ENCODE measurements at places on chromosomes 7 and 10. TPM values are rescaled to one million over a fixed set of nuclear protein-coding genes. Genes with fewer than 3 reads are reported as not detected.

- H3K4me3 ChIP-seq: no peak overlapping the region
- H3K36me3 ChIP-seq: peaks cover 25% of the 10 kb centered on the region
- H3K27me3 ChIP-seq: no peaks in the 10 kb centered on the region
- DNase-seq: no peak
Observed at GRCh38 chr7:86863452-86863851, 196.0 kb downstream of the ELAPOR2 start.

DNA sequence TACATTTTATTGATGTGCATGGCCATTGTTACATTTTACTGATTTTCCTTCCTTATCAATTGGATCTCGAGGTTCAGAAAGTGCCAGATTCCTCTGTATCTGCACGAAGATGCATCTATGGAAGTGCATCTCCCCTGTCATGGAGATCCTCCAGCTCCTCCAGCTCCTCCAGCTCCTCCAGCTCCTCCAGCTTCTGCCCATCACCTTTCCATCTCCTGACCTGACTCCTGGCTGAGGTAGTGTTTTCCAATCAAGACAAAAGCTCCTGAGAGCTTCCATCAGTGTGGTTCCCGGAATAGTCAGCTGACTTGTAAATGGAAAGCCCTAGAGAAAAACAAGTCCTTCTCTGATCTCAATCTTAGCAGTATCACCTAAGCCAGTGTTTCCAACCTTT lies 90.8 kb upstream of the KLF6 start:
- no peak overlapping the region for H3K4me3 ChIP-seq
- peaks cover 4% of the 10 kb centered on the region for H3K4me1 ChIP-seq
- H3K27me3 ChIP-seq: no peaks in the 10 kb centered on the region
- H3K27ac ChIP-seq: no peak overlapping the region

GRCh38 chr7:100221231-100221718 lies 1.5 kb downstream of the PVRIG start:
- no peak overlapping the region for H3K4me3 ChIP-seq
- DNase-seq: no peak
- H3K27ac ChIP-seq: no peak overlapping the region
- no peaks in the 10 kb centered on the region for H3K27me3 ChIP-seq
- peaks cover 30% of the 10 kb centered on the region for H3K36me3 ChIP-seq
- H3K4me1 ChIP-seq: no peaks in the 10 kb centered on the region

GRCh38 chr7:26535483-26536007 lies 243.9 kb downstream of the SNX10 start:
- H3K27ac ChIP-seq: no peak overlapping the region
- no peak for DNase-seq
- no peak overlapping the region for H3K4me3 ChIP-seq
- H3K27me3 ChIP-seq: no peaks in the 10 kb centered on the region
- peaks cover 3% of the 10 kb centered on the region for H3K4me1 ChIP-seq

DNA sequence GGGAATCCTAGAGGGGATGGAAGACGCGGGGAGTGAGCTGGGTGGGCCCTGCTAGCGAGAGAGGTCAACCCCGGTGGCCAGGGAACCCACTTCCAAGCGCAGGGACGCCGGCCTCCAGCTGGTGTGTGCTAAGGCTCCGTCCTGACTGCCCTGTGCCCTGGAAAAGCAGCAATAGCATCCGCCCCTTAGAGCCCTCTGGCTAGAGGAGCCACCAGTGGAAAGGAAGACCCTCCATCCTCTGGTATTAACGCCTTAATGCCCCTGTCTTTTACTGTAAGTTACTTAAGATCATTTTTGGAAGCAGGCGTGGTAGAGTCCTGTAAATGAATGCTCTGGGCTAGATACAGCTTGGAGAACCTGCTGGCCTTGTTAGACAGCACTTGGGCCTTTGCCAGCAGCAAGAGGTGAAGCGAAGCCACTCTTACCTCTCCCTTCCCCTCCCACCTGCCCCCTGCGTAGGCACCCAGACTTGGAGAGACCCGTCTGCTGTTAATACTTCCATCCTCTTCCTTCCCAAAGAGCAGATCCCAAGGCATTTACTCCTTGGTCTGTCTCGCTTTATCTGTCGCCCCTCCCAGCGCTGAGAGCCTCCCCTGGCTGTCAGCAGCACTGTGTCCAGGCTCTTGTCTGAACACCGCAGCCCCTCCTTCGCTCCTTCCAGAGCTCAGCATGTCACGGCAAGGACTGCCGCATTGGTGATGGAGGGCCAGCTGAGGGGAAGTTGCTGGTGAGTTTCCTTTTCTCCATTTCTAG lies 4.6 kb downstream of the REPIN1 start:
- no peaks in the 10 kb centered on the region for H3K27me3 ChIP-seq
- H3K4me1 ChIP-seq: peaks cover 26% of the 10 kb centered on the region
- DNase-seq: peak; percentile 49
- no peak overlapping the region for H3K27ac ChIP-seq
- peaks cover 37% of the 10 kb centered on the region for H3K36me3 ChIP-seq

DNA sequence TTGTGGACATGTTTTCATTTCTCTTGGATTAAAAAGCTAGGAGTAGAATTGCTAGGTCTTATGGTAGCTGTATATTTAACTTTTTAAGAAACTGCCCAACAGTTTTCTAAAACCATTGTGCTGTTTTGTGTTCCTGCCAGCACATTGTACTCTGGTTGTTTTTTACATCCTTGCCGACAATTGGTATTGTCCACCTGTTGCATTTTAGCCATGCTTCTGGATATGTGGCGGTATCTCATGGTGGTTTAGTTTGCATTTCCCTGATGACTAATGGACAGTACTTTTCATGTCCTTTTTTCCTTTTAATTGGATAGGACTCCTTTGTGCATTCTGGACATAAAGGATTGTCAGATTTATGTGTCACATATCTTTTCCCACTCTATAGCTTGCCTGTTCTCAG lies 45.5 kb downstream of the STK17A start:
- peaks cover 68% of the 10 kb centered on the region for H3K36me3 ChIP-seq
- no peak overlapping the region for H3K4me3 ChIP-seq
- H3K27ac ChIP-seq: no peak overlapping the region
- H3K4me1 ChIP-seq: no peaks in the 10 kb centered on the region

DNA sequence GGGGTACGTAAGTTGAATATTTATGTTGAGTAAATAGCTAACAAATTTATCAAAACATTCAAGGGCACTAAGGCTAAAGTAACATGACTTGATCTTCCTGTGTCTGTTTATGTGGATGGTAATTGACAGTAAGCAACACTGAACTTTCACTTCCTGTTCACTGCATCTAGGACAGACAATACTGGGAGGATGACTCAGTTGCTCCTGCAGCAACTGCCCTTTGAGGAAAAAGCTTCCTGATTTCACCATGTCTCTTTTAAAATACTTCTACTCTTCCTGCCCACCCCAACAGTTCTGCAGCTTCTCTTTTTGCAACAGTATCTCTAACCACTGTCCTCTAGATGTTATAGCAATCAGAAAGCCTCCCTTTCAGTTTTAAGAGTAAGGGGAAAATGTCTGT lies 76.6 kb upstream of the HGF start:
- no peaks in the 10 kb centered on the region for H3K36me3 ChIP-seq
- no peak overlapping the region for H3K4me3 ChIP-seq
- DNase-seq: no peak
- no peaks in the 10 kb centered on the region for H3K27me3 ChIP-seq
- no peak overlapping the region for H3K27ac ChIP-seq
- H3K4me1 ChIP-seq: no peaks in the 10 kb centered on the region

- H3K27me3 ChIP-seq: peaks cover 16% of the 10 kb centered on the region
- no peaks in the 10 kb centered on the region for H3K36me3 ChIP-seq
- no peaks in the 10 kb centered on the region for H3K4me1 ChIP-seq
- peak; percentile 17 for DNase-seq
- H3K4me3 ChIP-seq: no peak overlapping the region
Observed at GRCh38 chr10:111085690-111086353, 9.0 kb downstream of the ADRA2A start.

- H3K4me3 ChIP-seq: no peak overlapping the region
- DNase-seq: no peak
- no peaks in the 10 kb centered on the region for H3K4me1 ChIP-seq
- H3K36me3 ChIP-seq: no peaks in the 10 kb centered on the region
- no peak overlapping the region for H3K27ac ChIP-seq
Observed at GRCh38 chr10:130464426-130464825, 328.2 kb downstream of the GLRX3 start.

DNA sequence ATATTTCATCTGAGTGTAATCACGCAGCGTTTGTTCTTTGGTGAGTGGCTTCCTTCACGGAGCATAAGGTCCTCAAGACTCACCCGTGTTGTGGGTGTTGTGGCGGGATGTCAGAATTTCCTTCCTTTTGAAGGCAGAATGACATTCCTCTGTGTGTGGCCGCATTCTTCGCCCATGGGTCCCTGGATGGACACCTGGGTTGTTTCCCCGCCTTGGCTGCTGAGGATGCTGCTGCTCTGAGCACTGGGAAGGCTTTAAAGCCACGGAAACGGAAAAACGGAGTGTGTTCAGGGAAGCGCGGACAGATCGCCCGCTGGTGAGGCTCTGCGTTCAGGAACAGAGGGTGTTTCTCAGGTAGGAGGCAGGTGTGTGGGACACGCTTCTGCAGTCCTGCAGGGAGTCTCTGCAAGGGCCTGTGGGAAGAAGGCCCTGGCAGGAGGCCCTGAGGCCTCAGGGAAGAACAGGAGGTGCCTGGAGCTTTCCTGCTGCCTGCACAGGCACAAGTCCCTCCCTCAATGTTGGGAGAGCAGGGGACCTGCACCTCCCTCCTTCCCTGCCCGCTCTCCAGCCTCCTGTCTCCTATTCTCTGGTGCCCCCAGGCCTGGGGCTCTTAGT lies 35.7 kb upstream of the SHH start:
- H3K27me3 ChIP-seq: no peaks in the 10 kb centered on the region
- H3K27ac ChIP-seq: no peak overlapping the region
- no peak overlapping the region for H3K4me3 ChIP-seq
- H3K36me3 ChIP-seq: no peaks in the 10 kb centered on the region

- peak overlapping the region; percentile 99 for H3K27ac ChIP-seq
- DNase-seq: peak; percentile 63
- H3K4me1 ChIP-seq: peaks cover 7% of the 10 kb centered on the region
Observed at GRCh38 chr7:117019786-117020590, 66.7 kb downstream of the ST7 start.

DNA sequence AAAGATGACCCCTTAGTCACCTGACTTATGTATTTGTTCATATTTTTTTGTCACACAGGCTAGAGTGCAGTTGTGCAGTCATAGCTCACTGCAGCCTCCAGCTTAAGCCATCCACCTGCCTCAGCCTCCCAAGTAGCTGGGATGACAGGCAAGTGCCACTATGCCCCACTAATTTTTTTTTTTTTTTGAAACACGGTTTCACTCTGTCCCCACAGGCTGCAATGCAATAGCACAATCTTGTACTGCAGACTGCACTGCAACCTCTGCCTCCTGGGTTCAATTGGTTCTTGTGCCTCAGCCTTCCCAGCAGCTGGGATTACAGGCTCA lies 1.8 kb downstream of the MBLAC1 start:
- DNase-seq: no peak
- no peaks in the 10 kb centered on the region for H3K36me3 ChIP-seq
- H3K4me1 ChIP-seq: no peaks in the 10 kb centered on the region
- no peak overlapping the region for H3K4me3 ChIP-seq
- H3K27ac ChIP-seq: no peak overlapping the region

DNA sequence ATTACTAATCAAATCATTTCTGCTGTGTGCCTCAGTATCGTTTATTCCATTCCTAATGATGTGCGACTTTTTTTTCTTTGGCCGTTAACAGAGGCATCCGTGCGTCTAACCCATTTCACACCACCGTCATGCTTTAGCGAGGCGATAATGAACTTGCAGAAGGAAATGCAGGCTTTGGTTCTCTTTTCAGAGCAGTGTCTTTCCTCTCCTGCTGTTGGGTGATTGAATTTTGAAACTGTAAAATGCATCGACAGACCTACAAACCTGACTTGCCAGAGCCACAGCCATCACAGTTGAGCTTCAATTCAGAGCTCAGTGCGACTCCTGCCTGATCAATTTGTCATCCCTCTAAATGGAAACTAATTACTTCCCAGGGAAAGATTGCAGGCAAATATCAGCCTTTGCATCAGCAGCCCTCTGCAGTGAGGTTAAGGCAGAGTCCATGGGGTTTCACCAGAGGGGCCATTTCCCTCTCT lies 486.0 kb upstream of the GALNT17 start:
- H3K27me3 ChIP-seq: no peaks in the 10 kb centered on the region
- no peak overlapping the region for H3K4me3 ChIP-seq
- no peak overlapping the region for H3K27ac ChIP-seq
- peaks cover 6% of the 10 kb centered on the region for H3K36me3 ChIP-seq

The SEPHS1 gene
- total RNA-seq: 128 TPM

The MMD2 gene
- not detected for total RNA-seq

The TYW1 gene
- total RNA-seq: 13.2 TPM

The FAM13C gene
- 2.7 TPM for total RNA-seq

The PLAC9 gene
- 17.9 TPM for total RNA-seq

The KCND2 gene
- 3.5 TPM for total RNA-seq

The TCF7L2 gene
- total RNA-seq: 87.7 TPM

The FRMPD2 gene
- total RNA-seq: 1.5 TPM

The ORAI2 gene
- total RNA-seq: 24.3 TPM
